NCI-H187 treated with DMSO at 0.1 percent for 48 hours (cell line): ENCODE measurements at places on chromosomes 2 and 18.
A peak's percentile ranks its signal among the peaks of the same experiment; 100 is the strongest.

DNA sequence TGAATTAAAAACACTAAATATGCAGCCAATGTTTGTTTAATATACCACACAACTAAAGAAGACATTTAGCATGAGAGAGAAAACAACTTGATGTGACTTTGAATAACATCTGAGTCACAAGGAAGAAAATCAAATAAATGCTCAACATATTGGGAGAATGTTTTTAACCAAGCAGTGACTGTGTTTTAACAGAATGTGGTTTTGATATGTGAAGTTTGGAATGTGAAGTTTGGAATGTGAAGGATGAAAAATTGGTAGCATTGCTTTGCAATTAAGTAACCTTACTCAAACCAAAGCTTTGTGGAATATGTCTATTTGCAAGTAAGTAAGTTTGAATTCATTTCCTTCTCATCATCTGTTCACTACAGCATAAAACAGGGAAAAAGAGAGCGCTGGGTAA lies 128.2 kb upstream of the DNAJC10 start:
- no peak for DNase-seq

DNA sequence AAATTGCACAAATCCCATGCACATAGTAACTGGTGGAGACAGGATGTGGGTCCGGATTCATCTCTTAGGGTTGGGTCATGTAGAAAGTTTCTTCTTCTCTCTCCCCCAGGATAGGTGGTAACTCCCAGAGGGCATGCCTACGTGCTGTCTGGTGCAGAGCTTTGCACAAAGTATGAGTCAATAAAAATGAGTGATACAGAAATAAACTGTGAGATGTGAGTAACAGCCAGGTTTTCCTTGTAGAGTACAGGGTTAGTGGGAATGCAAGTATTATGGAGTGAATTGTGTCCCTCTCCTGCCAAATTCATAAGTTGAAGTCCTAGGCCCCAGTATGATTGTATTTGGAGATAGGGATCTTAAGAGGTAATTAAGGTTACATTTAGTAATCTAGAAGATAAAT lies 289.4 kb downstream of the ALK start:
- no peak for DNase-seq

DNA sequence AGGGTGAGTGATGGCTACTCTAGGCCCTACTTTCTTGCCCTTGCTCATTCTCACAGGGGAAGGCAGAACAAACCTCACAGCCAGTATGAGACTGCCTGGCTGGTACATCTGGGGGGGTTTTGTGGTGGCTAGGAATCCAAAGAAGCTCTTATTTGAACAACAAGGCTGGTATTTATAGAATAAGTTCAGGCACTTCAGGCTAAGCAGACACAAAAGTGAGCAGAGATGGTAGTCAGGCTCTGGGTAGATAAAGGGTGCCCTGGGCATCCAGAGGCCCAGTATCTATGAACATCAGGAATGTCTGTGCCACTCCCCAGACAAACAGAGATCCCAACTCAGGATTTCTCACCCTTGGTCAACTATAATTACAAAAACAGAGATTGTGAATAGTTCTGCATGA lies 57.2 kb upstream of the RTN4 start:
- DNase-seq, result no peak

DNA sequence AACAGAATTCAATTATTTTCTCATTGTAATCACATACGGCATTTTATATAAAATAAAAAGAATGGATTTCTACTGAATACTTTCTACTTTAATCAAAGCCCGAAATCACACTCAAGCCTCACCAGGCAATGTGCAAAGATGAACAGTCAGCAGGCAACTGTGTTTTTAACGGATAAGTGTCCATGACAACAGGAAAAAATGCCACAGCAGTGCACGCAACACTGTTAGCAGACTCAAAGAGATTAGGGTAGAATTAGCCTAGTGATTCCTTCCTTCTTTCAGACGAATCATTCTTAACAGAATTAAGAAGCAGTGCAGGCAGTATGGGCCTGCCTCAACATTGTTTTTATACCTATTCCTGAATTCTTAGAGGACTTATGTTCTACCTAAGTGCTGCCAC lies 135.6 kb downstream of the CDH2 start:
- DNase-seq, result no peak

DNA sequence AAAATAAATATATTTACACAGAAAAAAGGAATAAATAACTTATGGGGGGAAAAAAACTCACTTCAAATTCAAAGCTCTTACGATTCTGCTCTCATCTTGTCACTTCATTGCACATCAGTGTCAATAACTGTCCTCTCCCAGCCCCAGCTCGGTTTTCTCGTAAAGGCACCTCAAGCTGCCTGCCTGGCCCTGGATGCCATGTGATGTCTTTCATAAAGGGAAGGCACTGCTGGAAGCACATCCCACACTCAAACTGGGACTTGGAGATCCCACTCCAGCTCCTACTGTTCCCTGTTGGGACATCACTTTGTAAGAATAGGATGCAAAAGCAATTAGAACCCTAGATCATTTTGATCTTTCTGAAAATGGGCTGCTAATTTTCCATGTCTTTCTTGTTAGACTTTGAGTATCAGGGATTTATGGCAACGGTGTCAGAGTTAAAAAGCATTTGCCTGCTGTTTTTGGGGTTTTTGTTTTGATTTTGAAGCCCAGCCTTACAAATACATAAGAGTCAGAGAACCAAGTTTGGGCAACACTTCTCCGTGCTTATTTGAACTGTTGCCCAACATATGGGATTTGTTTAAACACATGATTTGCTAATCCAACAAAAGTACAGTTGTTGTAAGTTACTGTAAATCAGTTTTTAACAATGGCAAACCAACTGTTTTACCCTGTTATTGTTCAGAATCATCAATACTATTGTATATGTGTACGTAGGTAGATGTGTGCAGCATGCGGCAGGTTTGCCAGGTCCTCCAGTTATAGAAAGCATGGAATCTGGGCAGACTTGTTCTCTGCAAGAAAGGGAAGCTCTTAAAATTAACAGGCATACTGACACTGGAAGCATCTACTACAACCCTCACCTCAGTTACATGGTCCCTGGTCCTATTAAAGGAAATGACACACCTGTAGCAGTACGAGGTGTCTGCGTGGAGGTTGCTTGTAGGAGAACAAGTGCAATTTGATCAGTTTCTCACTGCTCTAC lies 20.6 kb downstream of the SERTAD2 start:
- DNase-seq, result no peak

DNA sequence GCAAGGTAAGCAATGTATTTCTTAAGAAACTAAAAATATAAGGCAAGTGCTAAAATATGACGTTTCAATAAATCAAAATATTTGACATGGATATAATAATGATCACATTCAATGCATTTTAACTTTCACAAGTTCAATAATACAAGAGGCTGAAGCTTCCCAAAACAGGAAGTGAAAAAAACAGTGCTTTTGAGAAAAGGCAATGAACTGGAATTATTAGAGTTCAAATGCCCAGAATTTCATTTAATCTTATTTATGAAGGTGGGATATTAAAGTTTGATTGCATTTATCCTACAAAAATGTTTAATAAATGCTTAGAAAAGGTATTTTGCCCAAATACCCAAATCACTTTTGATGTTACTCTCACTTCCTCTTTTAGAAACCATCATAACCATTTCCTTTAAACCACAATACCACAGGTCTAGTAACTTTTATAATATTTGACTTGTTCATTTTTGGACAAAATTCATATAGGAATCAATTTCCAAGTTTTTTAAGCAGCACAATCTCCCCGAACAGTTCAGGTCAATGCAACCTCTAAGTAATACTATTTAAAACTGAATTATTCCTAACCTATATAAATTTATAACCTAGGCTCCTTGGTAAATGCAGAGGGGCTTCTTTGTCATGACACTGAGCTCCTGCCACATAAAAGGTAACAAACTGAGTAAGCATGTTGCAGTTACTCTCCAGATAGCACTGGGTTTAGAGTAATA lies 2.1 kb downstream of the NCKAP1 start:
- DNase-seq, result no peak

- DNase-seq, result no peak
Measured at GRCh38 chr2:130837811-130838565, 1.3 kb downstream of the ARHGEF4 start.

DNA sequence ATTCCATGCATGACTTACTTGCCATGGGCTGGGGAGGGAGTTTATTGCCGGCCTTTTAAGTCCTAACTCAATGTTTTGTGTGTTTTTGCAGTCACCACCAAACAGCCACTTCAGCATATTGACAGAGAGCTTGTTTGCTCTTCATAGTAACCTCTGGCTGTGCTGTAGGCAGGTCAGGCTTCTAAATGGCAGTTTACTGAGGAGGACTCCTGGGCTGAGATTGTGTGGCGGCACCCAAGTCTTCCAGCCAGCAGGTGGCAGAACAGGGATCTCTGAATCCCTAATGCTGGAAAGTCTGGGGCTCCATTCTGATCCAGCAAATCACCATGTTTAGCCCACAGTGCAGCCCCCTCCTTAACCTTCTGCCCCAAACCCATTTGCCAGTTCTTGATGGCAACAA lies 121.2 kb downstream of the CAPN13 start:
- peak; percentile 34 for DNase-seq

- DNase-seq, result no peak
Measured at GRCh38 chr18:58501066-58501896, 127.6 kb downstream of the ALPK2 start.

DNA sequence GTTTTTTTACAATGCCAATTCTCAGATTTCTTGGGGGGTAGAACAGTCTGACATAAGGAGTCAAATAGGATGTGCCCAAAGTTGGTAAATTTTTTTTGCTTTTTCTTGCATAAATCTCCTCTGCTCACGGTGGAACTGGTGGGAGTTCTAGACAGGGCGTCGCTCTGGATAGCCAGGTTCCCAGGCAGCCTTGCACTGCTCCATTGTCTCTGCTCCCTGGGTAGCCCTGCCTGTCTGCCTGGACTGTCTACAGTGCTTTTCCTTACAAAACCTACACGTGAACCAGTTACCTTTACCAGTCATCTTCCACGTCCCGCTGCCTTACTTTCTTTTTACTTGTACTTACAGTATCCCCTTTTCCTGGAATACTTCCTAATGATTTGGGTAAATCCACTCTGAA lies 117.1 kb downstream of the ZNF407 start:
- DNase-seq, result no peak

DNA sequence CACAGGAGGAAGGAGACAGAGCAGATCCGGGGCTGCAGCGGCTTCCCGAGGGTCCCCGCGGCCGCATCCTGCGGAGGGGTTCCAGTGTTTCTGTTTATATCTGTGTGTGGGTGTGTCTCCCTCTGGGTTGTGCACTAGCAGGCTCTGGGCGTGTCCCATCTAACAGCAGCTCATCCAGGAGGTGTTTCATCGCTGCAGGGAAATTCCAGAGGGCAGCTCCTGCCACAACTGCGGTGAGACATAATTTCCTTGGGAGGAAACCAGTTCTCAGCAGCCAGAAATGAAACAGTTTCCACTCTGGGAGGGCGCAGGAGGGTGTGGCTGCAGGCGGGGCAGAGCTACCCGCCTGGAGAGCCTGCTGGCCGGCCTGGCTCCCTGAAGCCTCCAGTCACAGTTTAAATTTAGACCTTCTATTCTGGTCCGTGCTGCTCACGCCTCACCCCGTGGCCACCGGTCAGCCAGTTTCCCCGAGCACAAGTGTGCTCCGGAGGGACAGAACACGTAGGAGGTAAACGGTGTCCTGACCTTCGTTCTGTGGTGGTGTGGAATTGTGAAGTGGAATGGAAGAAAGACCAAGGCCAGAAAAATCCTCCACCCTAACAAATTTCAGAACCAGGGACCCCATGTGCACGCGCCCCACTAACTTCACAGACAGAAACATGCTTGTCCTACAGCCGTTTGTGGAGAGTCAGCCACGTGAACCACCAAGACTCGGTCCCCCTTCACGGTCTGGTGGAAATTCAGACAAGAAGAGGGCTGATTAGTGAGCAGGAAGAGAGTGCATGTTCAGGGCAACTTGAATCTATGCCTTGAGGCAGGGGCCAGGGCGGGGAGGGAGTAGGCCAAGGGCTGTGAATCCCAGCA lies 50.2 kb downstream of the TEX44 start:
- DNase-seq, result no peak

DNA sequence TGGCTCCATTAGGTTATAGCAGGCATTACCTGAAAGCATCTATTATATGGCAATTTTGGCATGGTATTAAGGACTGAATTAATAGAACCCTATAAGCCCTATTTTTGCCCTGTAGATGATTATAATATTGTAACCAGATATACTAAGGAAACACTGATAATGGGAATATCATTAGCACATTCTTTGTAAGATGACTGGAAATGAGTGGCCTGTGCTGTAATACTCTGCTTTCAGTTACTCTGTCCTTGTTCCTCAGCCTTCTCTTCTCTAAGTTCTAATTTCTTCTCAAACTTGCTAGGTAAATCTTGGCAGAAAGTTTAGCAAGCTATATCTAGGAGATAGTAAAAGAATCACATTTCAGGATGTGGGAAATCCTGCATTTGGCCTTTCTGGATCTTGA lies 74.0 kb upstream of the ITPRID2 start:
- no peak for DNase-seq

DNA sequence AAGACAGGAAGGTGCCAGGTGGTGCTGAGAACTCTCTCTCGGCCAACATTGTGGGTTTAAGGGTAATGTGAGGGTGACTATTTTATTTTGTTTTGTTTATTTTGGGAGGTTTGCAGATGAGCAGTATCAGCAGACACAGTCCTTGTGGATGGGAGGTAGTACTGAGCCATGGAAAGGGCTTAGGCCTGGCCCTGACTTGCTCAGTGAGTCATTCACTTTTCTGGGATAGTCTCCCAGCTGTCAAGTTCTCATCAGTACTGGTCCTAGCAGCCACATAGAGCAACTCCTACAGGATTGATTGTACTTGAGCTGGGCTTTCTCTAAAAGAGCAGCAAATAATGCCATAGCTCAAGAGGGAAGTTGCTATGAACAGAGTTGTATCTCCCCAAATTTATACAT lies 175.2 kb downstream of the LOXHD1 start:
- DNase-seq, result no peak

GRCh38 chr18:74518456-74519295 lies 15.6 kb upstream of the CNDP1 start:
- DNase-seq, result no peak

DNA sequence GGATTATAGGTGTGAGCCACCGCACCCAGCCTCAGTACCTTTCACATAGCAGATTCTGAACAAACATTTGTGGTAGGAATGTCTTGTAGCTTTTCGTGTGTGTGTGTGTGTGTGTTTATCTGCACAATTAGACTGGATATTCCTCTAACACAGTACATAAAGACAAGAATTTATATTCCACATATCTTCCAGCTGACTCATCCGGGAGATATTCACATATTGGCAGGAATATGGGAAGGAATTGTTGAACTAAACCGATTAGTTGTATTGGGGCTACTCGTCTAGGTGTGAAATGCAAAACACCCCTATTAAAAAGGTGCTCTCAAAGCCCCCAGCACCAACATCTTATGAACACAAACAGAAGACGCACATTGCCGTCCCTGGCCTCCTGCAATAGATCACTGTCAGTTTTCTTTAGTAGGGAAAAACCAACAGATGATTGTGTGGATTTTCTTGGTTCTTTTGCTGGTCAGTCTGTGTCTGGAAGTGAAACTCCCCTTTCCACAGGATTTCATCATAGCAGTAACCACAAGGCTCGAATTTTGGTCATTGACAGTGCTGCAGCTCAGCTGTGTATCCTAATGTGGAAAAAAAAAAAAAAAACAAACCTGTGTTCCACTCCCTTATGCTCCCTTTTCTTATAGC lies 208.5 kb upstream of the ACVR2A start:
- DNase-seq, result no peak
